ENCODE measurements at places on chromosomes 16 and 17.

- DNase-seq, result no peak
These were observed 3.2 kb downstream of the KLHDC4 start for GRCh38 chr16:87762620-87763019.

- no peak for DNase-seq
These were observed 207.1 kb downstream of the ZFHX3 start for GRCh38 chr16:72840631-72841381.

- no peak for DNase-seq
These were observed 20.5 kb downstream of the NSMCE1 start for GRCh38 chr16:27248036-27248435.

- DNase-seq, result no peak
These were observed 22.0 kb downstream of the PRCD start for GRCh38 chr17:76561799-76562268.

GRCh38 chr17:3602499-3602898 is 6.7 kb downstream of the TRPV1 start:
- DNase-seq, result no peak
